ENCODE measurements at places on chromosomes 16 and 17.

- DNase-seq, result no peak
Measured at GRCh38 chr17:45092911-45093430, 31.9 kb downstream of the NMT1 start.

DNA sequence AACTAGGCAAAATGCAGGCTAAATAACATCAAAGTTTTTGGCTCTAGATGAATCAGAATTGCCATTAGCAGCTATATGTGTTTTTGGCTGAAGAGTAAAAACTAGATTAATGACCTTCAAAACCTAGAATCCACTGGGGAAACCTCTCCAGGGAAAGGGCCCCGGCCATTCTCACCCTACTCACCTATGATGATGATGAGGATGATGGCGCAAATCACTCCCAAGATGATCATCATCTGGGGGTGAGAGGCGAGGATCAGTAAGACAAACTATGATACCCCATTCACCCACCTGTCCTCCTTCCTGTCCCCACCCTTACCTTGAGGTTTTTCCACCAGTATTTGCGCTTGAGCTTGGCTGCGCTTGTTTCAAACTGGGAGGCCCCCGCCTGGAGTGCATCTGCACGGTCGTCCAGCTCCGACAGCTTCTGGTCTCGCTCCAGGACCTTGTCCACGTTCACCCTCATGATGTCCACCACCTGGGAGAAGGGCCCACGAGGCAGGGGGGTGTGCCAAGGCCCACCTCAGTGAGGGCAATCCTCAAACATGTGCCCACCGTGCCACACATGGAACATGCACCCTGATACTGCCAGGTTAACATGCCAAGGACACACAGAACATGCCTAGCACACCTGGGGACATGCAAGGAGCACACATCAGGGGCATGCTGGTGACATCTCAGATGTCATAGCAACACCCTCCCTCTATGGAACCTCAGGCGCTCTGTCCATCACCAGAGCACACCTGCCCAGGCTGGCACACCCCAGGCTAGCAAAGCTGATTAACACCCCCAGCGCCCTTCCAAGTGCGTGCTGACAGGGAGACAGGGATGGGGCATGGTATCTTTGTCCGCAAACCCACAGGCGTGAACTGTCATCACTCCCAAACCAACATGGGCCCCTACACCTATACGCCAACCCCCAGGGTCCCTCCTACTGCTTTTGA lies 1.2 kb downstream of the VAMP2 start:
- no peak for DNase-seq

DNA sequence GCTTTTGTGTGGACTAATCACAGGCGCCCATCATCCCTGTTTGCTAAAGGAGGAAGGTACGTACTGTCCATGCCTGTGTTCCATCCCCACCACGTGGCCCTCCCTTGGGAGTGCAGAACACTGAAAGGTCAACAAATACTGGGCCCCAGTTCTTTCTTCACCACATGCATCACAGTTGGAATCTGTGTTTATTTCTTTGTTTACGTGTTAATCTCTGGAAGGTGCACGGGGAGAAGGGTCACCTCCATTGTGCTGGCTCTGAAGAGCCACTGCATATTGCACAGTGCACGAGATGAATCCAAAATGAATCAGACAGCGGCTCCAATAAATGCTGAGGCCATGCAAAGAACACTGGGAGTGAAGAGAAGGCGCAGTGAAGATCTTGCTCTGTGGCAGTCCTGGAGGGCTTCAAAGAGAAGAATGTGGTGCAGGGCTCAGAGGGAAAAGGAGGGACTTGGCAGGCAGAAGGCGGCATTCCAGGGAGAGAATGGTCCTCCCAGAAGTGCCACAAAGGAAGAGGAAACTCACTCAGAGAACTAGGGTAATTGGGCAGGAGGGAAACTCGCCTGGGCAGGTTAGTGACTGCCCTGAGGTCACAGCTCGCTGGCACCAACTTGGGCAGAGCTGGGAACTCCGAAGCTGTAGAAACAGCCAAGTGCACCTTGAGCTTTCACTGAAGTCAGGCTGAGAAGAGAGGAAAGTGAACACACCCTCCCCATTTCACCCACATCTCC lies 3.7 kb downstream of the RPH3AL start:
- DNase-seq, result no peak

- no peak for DNase-seq
Measured at GRCh38 chr16:24174504-24174903, 81.6 kb upstream of the CACNG3 start.

GRCh38 chr16:16007743-16008111 lies 58.3 kb downstream of the ABCC1 start:
- DNase-seq, result no peak

DNA sequence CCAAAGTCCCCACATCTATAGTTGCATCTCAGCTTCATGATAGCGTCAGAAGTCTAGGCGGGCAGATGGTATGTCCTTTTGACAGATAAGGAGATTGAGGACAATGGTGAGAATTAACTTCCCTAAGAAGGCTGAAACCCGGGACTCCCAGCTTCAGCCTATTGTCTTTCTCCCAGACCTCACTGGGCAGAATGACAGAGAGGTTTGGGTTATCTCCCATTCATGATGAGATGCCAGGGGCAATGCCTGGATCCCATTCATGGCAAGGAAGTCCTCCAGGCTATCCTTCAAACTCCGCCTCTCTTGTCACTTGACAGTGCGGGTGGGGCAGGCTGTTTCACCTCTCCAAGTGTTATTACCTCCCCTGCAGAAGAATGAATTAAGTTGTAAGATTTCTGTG lies 100.3 kb downstream of the IRX5 start:
- DNase-seq, result no peak

GRCh38 chr17:76843703-76844484 lies 24.3 kb upstream of the MGAT5B start:
- no peak for DNase-seq

DNA sequence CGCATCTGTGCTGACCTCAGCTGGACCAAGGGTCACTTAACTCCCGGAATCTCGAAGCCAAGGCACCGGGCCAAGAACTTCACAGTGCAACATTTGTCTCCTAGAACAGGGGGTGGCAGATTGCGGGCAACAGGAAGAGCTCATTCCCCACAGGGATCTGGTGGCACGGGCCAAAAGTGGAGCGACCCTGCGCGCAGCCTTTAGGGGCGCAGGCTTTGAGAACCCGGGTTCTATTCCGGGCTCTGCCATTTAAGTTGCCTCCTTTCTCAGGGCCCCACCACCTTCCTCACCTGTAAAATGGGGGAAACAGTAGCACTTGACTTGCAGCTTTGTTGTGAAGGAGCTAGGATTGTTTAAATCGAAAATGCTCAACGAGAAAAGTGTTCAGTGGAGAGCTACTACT lies 651 bp downstream of the SHMT1 start:
- DNase-seq, result no peak

GRCh38 chr16:1743376-1744337 lies 27.7 kb downstream of the NME3 start:
- no peak for DNase-seq

DNA sequence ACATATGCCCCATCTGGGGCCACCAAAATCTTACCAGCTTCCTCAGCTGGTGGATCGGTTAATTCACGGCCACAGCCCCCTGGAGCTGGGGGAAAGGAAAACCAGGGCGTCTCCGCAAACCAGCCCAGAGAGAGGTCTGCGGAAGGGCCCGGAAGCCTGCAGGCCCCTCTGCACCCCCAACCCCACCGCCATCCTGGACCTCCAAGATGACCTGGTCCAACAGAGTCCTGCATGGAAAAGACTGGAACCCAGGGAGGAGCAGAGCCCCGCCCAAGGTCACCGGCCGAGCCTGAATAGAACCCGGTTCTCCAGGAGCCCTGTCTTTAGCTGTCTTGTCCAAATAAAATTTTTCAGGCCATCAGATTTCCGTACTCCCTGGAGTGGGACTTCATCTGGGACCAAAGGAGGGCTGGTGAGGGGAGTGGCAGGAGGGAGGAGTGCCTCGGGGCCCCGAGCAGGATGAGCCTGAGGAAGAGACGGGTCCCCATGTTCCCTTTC lies 37.4 kb upstream of the NDRG4 start:
- no peak for DNase-seq

DNA sequence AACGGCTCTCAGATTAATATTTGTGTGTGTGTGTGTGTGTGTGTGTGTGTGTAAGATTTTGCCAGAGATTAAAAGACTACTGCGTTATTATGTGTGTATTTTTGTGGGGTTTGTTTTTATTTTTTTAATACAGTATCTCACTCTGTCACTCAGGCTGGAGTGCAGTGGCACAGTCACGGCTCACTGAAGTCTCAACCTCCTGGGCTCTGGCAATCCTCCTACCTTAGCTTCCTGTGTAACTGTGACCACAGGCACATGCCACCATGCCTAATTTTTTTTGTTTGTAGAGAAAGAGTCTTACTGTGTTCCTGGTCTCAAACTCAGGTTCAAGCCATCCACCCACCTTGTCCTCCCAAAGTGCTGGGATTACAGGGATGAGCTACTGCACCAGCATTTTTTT lies 87.2 kb downstream of the CYB561 start:
- no peak for DNase-seq

GRCh38 chr17:80421381-80422090 lies 6.6 kb downstream of the ENDOV start:
- DNase-seq, result no peak

GRCh38 chr16:72837846-72838585 lies 209.9 kb downstream of the ZFHX3 start:
- DNase-seq, result no peak

GRCh38 chr16:80936410-80936809 lies 70.3 kb downstream of the CMC2 start:
- DNase-seq, result no peak

- DNase-seq, result no peak
Measured at GRCh38 chr16:3138342-3138741, 3.5 kb downstream of the ZNF213 start.

DNA sequence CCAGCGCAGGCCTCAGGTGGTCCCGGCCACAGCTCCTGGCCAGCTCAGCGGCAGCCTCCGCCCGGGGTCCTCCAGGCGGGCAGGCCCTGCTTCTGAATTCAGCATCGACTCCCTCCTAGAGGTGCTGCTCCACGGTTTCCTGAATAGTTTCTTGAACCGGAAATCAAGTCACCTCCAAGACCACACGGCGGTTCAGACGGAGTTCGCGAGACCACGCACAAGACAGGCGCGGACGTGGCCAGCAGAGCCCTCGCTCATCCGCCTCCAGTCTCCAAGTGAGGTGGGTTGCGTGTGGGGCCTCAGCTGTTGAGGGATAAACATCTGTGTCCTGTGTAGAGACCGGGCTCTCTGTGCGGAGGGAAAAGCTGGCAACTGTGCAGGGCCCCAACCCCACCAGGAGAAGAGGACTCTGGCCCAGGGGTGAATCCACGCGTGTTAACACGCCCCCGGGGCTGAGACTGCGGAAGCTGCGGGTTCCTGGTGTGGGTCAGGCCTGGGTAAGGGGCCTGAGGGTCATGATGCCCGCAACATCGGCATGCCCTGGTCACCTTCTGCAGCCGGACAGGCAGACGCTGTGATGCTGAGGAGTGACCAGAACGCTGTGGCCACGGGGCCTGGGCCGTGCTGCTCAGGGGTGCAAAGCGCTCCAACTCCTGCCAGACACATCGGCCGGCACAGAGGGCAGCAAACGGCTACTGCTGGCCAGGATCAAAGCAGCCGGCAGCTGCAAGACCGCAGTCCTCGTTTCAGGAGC lies 55.0 kb upstream of the METRNL start:
- DNase-seq, result no peak

DNA sequence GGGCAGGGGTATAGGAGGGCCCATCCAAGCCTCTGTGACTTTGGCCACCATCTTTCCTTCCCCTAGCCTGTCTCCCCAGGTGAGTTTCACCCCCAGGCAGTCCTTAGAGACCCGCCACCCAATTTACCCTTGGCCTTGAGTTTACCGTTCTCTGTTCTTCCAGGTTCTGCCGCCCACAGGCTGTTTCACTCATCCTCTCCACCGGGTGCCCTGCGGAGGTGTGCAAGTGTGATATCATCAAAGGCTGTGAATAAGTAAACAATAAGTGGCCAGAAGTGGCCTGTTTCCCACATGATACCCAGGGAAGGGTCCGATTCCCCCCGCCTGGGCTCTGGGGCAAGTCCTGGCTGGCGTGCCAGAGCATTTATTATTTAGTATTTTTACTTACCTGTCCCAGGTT lies 15.1 kb upstream of the TLCD3B start:
- DNase-seq, result no peak

GRCh38 chr17:14693382-14693781 lies 392.5 kb downstream of the HS3ST3B1 start:
- DNase-seq, result no peak

- no peak for DNase-seq
Measured at GRCh38 chr17:70074956-70075355, at the start of gene KCNJ16. Gene KCNJ16, plus strand, starts transcription at chr17:70075225. Its CDS starts 56,863 bp downstream, at chr17:70132088.

DNA sequence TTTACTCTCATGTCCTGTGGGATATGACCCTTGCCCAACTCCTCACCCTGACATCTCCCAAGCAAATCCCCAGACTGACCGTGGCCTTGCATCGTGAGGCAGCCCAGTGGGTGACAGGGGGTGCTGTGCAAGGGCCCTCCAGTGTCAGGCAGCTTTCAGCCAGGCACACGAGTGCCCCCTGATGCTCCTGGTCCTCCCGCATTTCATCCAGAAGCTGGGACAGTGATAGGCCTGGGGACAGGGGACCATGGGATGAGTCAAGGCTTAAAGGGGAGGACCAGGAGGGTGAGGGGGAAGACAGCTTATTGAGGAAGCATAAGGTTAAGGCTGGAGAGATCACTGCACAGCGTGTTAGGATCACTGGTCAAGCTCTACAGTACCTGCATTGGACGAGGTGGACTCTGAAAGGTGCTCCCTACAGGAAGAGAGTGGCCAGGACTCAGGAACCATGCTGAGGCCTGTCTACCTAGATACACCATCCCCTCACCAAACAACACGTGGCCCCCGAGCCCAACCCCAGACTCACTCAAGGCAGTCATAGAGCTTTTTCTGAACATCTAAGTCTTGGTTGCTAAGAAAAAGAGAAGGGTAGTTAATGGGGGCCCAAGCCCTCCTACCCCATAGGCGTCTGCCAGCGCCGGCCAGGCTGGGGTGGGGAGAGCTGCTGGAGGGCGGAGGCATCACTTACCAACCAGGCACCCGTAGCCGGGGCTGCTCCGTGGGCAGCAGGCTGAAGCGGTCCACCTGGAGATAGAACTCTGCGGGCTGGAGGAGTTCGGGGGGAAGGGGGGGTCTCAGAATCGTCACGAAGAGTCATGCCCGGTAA lies 998 bp downstream of the ACD start:
- DNase-seq, result no peak

DNA sequence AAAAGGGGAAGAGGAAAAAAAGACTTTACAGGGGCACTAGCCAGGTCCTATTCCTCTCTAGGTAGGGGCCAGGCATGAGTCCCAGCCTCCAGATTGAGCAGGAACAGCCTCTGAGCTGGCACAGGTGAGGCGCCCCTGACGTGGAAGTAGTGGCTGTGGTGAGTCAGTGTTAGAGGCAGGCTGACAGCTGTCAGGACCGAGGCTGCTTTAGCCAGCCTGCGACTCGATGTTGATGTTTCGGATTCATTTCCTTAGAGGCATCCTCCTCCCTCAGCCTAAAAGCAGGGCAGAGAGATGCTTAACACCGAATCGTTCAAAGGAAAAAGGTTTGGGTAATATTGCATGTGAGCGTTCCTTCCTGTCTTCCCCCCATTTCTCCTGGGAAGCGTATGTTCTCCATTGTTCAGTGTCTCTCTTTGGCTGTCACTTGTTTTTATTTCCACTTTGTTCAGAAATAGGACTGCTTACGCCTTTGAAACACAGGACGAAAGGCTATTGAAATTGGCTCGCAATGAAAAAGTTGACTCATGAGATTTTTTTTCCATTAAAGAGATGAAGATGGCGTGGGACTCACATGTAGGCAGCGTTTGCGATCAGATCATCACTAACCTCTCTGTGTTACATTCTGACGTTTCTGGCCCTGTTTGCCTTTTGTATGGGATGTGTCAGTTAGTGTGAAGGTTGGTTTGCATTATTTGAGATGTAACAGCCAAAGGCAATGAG lies 1.3 kb downstream of the KIAA0513 start:
- peak; percentile 57 for DNase-seq

GRCh38 chr16:46712911-46713310 lies 23.5 kb downstream of the ORC6 start:
- DNase-seq, result no peak

GRCh38 chr17:4978726-4979125 lies 8.7 kb downstream of the CAMTA2 start:
- no peak for DNase-seq
